ENCODE measurements at places on chromosomes 1 and 21. TPM values are rescaled to one million over a fixed set of nuclear protein-coding genes. Genes with fewer than 3 reads are reported as not detected.

The GPR161 gene
- polyA plus RNA-seq: not detected

The ERRFI1 gene
- 0.33 TPM for polyA plus RNA-seq

The PLEKHG5 gene
- polyA plus RNA-seq: not detected

The LINGO4 gene
- polyA plus RNA-seq: 1.3 TPM

The SPAG17 gene
- not detected for polyA plus RNA-seq

The PAQR7 gene
- polyA plus RNA-seq: 0.32 TPM

The NEK2 gene
- polyA plus RNA-seq: 0.39 TPM

DNA sequence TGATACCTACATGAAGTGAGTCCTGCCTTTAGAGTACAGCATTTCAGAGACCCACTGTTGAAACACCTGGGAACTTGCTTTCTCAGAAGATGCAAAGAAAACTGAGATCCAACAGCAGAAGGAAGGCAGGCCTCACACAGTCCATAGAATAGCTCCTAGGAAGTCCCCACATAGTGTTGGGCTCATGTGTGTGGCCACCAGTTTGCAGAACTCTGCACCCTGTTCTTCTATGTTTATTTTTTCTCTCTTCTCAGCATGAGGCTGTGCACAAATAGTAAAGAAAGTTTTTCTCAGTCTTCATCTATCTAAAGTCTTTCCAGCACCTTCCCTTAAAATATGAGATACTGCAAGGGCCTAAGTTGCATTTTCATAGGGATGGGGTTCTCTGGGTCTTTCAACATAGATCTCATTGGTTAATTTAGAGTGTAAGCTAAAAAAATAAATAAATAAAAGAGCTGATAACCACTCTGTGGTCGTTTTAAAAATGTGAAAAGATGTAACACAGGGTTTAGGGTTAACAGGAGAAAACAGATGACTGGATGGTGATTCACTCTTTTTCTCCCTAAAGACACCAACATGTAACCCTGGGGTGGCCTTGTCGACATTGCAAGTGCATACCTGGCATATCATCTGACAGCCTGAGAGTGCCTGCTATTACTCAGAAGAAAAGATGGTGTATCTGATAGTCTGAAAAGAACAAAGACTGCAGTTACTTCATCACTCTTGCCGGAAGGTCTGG, 94.6 kb downstream of the ZC3H11B start:
- H3K27me3 ChIP-seq: peaks cover 1% of the 10 kb centered on the region
- no peak overlapping the region for H3K27ac ChIP-seq
- H3K36me3 ChIP-seq: no peaks in the 10 kb centered on the region
- DNase-seq: no peak

GRCh38 chr1:16677552-16678431, 11.0 kb upstream of the RNU1-3 start:
- peak overlapping the region; percentile 64 for H3K4me3 ChIP-seq
- H3K27me3 ChIP-seq: peaks cover 11% of the 10 kb centered on the region
- peak overlapping the region; percentile 62 for H3K27ac ChIP-seq

- no peak for DNase-seq
- peaks cover 3% of the 10 kb centered on the region for H3K27me3 ChIP-seq
- no peak overlapping the region for H3K4me3 ChIP-seq
- H3K4me1 ChIP-seq: no peaks in the 10 kb centered on the region
Observed at GRCh38 chr21:34728479-34728878, 59.7 kb downstream of the CLIC6 start.

- H3K27ac ChIP-seq: no peak overlapping the region
- H3K4me1 ChIP-seq: no peaks in the 10 kb centered on the region
- H3K36me3 ChIP-seq: peaks cover 4% of the 10 kb centered on the region
Observed at GRCh38 chr21:14099570-14099969, 111.2 kb downstream of the LIPI start.

DNA sequence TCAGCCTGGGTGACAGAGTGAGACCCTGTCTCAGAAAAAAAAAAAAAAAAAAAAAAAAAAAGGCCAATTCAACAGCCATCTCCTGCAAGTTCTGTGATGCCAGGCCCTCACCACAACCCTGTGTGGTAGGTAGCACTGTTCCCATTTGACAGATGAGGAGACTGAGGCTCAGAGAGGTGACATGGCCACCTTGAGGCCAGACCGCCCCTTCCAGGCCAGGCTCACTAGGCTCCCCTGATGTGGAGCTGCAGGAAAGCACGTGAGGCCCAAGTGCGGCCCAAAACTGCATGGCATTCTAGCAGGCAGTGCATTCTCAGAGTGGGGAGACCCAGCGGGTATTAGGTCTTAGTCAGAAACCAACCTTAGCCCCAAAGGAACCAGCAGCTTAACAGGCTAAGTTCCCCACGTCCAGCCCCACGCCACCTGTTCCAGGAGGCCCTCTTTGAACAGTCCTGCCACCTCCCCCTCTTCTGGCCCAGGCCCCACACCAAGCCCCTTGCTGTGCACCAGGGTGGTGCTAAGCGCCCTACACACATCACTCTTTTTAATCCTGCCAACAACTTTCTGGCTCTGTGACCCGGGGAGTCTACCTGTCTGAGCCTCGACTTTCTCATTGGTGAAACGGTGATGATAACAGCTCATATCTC, 11.7 kb upstream of the ECE1 start:
- DNase-seq: no peak
- H3K36me3 ChIP-seq: no peaks in the 10 kb centered on the region
- H3K27ac ChIP-seq: peak overlapping the region; percentile 16

- no peaks in the 10 kb centered on the region for H3K27me3 ChIP-seq
- no peak for DNase-seq
- H3K4me3 ChIP-seq: no peak overlapping the region
- no peaks in the 10 kb centered on the region for H3K4me1 ChIP-seq
- no peak overlapping the region for H3K27ac ChIP-seq
- H3K36me3 ChIP-seq: peaks cover 5% of the 10 kb centered on the region
Observed at GRCh38 chr1:62514746-62515423, 78.0 kb downstream of the USP1 start.

GRCh38 chr21:46052703-46053651, 44.9 kb upstream of the COL6A2 start:
- peak overlapping the region; percentile 90 for H3K27ac ChIP-seq
- peak overlapping the region; percentile 44 for H3K4me3 ChIP-seq
- H3K4me1 ChIP-seq: peaks cover 24% of the 10 kb centered on the region

DNA sequence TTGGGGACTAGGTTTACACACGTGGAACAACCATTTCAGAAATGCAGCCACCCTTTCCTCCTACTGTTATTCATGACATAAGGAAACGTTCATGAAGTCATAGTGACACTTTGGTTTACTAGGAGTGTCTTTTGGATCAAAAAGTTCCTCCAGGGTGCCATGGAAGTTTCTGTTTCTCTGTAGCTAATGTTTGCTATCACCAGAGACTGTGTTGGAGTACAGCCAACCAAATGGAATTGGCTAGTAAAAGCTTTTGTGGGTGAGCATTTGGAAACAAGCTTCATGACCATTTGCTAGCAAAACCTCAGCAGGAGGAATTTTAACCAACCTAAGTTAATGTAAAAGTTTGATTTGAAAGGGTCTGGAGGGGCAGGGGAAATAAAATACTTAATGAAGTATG, 43.9 kb upstream of the ADGRL2 start:
- H3K36me3 ChIP-seq: no peaks in the 10 kb centered on the region
- no peak overlapping the region for H3K4me3 ChIP-seq
- DNase-seq: no peak
- H3K27ac ChIP-seq: no peak overlapping the region

- no peaks in the 10 kb centered on the region for H3K4me1 ChIP-seq
- H3K27ac ChIP-seq: no peak overlapping the region
- no peak for DNase-seq
- H3K36me3 ChIP-seq: no peaks in the 10 kb centered on the region
- H3K27me3 ChIP-seq: peaks cover 5% of the 10 kb centered on the region
Observed at GRCh38 chr1:63929106-63929478, 155.3 kb downstream of the ROR1 start.

GRCh38 chr1:245591346-245592188, 436.8 kb downstream of the KIF26B start:
- peaks cover 5% of the 10 kb centered on the region for H3K27me3 ChIP-seq
- DNase-seq: no peak
- no peak overlapping the region for H3K27ac ChIP-seq

- DNase-seq: no peak
- no peak overlapping the region for H3K4me3 ChIP-seq
- H3K27me3 ChIP-seq: peaks cover 6% of the 10 kb centered on the region
- no peaks in the 10 kb centered on the region for H3K4me1 ChIP-seq
Observed at GRCh38 chr1:74637296-74637695, 36.3 kb downstream of the ERICH3 start.

- H3K36me3 ChIP-seq: peaks cover 6% of the 10 kb centered on the region
- peak overlapping the region; percentile 95 for H3K4me3 ChIP-seq
- H3K27me3 ChIP-seq: peaks cover 11% of the 10 kb centered on the region
- DNase-seq: peak; percentile 57
Observed at GRCh38 chr21:32411350-32412161, 950 bp upstream of the EVA1C start.

- no peaks in the 10 kb centered on the region for H3K36me3 ChIP-seq
- peaks cover 5% of the 10 kb centered on the region for H3K27me3 ChIP-seq
- H3K4me1 ChIP-seq: peaks cover 22% of the 10 kb centered on the region
- H3K4me3 ChIP-seq: no peak overlapping the region
Observed at GRCh38 chr1:157968508-157968907, 24.9 kb upstream of the KIRREL1 start.
